ENCODE measurements at places on chromosomes 3 and 15.

DNA sequence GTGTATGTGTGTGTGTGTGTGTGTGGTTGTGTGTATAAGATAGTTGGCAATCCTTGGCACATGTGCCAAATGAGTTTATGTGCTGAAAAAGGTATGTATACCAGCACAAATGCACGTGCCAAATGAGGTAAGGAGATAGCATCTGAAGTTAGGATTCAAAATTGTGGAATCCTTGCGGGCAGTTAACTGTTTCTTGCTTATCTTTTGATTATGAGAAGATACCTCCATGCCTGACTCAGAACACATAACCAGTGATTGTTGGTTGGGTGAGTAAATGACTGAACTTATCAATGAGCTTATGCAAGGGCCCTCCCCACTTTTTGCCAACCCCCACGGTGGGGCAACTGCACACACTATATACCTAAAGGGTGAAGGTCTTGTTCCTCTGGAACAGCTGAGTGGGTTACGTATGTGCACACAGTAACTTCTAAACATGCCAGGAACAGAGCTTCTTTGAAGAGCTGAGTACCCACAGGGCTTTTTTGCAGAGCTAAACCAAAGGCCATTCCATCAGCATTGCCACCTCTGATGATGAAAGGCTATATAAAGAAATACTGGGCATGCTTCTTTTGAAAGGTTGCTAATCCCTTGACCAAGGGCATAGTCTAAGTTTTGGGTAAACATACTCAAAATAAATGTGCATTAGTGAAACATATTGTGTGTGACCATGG lies 60.1 kb downstream of the MEIS2 start:
- no peak for DNase-seq

GRCh38 chr3:16332904-16333426 lies 68.0 kb downstream of the OXNAD1 start:
- no peak for DNase-seq

- no peak for DNase-seq
Measured at GRCh38 chr15:90126022-90126421, 23.8 kb upstream of the IDH2 start.

- no peak for DNase-seq
Measured at GRCh38 chr3:46595819-46596314, 16.5 kb upstream of the FAM240A start.

DNA sequence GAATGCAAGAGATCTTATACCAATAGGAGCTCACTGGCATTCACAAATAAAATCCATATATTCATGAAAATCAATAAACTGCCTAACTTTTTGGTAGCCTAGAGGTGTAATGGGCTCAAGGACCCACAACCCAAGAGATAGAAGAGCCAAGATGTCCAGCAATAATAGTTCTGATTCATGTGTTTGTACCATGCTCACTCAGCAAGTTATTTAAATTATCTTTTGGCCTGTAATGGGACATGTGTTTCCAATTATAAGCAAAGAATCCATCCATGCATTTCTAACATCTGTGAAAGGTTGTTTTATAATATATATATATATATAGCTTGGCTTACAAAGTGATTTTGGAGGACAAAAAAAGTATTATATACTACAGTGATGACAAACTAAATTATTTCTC lies 29.7 kb upstream of the SHC4 start:
- no peak for DNase-seq

GRCh38 chr3:50289130-50289529 lies 3.1 kb downstream of the IFRD2 start:
- DNase-seq, result no peak

DNA sequence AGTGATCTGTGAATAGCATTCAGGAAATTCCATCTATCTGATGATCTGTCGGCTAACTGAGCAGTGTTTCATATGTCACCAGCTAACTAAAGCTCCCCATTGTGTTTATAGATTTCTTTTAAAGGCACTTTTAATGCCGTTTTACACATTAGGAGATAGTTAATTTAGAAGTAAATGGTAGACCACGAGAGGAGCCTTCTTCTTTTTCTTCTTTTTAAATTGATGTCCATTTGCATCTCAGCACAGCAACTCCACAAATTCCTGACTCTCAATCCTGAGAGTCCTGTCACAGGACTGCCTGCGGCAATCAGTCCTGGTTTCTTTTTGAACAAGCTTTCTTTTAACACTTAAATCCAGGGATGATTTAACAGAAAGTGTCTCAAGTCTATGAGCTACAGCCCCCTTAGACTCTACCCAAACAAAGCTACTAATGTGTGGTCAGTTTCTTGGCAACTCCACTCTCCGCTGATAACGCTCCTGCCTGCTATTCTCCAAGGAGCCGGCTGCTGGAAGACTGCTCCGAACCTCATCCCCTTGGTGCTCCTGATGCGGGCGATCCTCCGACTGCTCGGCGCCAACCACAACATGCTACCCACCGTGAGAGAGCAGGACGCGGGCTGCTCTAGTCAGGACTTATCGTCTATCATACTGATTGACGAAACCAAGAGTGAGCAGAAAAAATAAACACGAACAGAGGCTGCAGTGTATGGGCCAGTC lies 421.4 kb downstream of the MECOM start:
- no peak for DNase-seq

GRCh38 chr3:175007306-175007705 lies 148.2 kb downstream of the NAALADL2 start:
- no peak for DNase-seq

GRCh38 chr15:27706300-27706699 lies 392.8 kb downstream of the OCA2 start:
- DNase-seq, result no peak

GRCh38 chr3:16254916-16255315 lies 9.8 kb downstream of the DPH3 start:
- no peak for DNase-seq

DNA sequence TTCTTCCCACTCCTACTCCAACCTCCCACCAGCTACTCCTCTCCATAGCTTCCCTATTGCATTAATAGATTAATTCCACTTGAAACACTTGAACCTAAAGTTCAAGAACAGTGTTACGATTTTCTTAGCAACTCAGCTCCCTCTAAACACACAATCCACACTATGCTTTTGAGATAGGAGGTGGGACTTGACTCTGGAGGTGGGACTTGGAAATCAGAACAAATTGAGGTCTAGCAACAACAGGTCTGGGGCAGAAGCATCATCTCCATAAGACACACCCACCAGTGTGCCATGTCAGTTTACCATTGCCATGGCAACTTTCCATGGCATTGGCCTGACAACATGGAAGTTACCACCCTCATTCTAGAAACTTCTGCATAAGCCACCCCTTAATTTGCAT lies 336.5 kb upstream of the ALCAM start:
- DNase-seq, result no peak

DNA sequence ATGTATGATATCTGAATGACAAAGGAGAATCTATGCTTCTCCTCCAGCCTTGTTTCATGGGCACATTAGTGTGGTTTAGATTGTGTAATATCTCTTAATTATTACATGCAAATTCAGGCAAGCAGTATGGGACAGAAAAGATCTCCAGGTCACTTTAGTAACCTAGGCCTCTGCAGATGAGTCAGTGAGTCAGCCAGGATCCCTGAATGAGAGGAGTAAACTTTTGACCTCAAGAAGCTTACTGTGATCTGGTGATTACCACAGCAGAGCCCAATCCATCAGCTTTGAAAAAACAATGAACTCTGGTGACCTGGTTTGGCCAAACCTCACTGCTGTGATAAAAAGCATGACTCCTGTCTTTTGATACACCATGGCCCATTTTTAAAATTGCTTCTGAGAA lies 107.8 kb downstream of the LRRN1 start:
- DNase-seq, result no peak

- DNase-seq, result no peak
Measured at GRCh38 chr3:64940596-64941348, 253.0 kb upstream of the ADAMTS9 start.

GRCh38 chr3:160753953-160754352 lies 2.1 kb upstream of the PPM1L start:
- no peak for DNase-seq

- no peak for DNase-seq
Measured at GRCh38 chr3:115547207-115547606, 76.1 kb upstream of the GAP43 start.

DNA sequence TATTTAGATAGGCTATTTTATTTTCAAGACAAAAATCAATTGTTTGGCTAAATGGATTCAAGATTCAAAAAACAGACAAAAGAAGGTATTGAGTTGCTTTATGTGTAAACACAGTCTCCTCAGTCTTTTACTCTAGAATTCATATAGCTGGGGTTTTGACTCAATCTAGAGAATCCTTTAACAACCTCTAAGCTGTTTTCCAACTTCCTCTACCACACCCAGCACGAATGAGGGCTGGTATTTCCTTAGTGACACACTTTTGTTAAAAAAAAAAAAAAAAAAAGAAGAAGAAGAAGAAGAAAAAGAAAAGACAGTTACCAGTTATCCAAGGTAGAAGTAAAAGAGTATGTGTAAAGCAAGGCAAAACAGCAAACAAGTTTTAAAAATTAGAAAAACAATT lies 732.8 kb upstream of the GOLIM4 start:
- no peak for DNase-seq

DNA sequence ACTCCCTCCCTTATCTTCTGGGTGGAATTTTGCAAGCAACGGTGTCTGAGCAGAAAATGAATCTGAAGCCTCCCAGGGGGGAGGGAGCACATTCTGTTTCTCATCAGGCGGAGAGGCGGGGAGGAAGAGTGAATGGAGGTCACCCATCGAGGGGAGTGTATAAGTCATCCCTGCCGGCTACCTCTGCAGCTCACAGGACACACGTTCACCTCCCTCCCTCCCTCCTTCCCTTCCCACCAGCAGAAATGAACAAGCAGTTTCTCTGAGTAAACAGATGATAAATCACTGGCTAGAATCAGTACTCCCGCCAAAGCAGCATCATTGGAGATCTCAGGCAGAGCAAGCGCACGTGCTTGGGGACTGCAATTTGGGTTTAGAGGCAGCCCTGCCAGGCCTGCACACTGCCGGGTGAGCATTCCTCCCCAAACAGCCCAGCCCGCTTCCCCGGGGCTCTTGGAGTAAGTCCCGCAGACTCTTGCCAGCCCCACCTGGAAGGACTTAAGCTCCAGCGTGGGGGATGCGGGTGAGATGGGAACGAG lies 38.3 kb downstream of the CPN2 start:
- no peak for DNase-seq

DNA sequence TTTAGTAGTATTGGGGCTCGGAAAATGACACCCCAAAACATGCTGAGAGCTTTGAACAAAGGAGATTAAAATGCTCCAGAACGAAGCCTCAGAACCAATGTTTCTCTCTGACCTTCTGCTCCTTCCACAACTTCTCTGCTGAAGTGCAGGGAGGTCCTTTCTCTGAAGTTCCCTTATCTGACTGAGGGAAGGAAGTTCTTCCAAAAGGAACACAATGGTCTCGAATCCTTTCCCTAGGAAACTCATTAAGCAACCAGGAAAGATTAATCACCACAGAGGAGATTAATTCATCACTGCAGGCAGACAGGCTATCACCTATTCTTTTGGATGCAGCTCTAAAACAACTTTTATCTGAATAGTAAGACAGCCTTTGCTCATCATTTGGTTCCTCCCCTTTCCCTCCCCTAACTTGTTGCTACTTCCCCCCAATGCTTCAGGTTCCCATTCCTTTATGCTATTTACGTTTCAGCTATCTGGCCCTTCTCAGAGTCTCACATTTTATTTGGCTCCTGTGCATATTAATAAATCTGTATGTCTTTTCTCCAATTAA lies 18.2 kb upstream of the WDR49 start:
- no peak for DNase-seq

DNA sequence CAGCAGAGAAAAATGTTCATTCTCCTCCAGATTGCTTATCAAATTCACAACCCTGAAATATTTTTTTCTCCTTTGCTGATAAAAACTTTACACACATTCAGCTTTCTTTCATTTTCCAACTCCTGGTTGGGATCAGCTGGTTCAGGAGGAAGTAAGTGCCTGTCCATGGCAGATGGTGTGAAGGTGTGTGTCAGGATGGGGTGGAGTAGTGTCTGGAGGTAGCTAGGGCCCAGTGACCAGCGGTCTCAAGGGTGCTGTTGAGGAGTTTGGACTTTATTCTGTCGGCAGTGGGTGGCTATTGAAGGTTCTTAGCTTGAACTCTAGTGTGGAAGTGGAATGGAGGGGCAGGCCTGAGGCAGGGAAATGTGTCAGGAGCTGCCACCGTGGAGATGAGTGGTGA lies 46.9 kb upstream of the PTPN23 start:
- no peak for DNase-seq

DNA sequence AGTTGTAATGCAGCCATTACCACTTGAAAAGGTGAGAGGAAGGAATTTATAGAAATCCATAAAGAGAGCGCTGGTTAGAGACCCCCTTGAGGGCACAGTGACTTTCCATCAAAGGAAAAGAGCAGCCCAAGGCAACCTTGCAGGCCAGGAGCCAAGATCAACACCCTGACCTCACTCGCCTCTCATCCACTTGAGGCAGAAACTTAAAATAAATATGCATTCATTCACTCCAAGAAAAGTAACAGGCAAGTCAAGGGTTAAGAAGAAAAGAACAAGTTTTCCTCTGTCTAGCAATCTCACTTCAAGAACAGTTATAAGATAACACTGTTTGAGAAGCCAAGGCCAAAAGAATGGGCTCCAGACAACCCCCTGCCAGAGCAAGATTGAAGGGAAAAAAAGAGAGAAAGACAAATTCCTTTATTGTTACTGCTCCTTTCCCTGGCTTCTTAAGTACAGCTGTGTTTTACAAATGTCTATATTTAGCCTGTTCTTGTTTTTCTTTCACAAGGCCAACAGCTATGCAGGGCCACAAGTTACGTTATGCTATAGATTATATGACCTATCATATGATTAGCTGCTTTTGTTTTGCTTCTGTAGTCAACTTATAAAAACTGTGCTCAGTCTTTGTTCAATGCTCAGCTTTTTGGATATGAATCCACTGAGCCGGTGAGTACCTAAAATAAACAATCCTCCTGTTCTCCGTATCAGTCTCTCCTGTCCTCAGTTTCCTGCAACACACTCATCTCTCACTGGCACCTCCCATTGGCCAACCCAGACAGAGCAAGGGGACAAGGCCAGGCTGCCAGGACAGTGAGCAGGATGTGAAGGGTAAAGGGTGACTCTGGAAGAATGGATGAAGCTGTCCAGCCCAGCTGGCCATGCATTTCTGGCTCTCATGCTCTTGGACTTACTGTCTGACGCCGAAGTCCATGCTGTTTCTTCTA lies 15.8 kb upstream of the SSUH2 start:
- DNase-seq, result no peak

DNA sequence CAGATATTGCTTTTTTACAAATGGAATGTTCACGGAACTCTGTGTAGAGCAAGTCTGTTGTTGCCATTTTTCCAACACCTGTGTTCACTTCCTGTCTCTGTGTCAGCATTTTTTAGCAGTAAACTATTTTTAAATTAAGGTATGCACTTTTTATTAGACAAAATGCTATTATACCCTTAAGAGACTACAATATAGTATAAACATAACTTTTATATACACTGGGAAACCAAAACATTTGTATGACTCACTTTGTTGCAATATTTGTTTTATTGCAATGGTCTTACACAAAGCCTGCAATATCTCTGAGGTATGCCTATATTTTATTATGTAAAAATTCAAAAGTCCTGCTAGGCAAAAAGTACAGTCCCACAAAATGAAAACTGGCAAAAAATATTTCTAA lies 39.8 kb upstream of the FGF7 start:
- DNase-seq, result no peak

All from cortex of kidney (tissue), 1 donor.